Hematopoietic multipotent progenitor cell treated with erythropoietin and hydrocortisone succinate and interleukin-3 and kit ligand, for 8 days (in vitro differentiated cells): ENCODE measurements at places on chromosomes 6 and 20.

DNA sequence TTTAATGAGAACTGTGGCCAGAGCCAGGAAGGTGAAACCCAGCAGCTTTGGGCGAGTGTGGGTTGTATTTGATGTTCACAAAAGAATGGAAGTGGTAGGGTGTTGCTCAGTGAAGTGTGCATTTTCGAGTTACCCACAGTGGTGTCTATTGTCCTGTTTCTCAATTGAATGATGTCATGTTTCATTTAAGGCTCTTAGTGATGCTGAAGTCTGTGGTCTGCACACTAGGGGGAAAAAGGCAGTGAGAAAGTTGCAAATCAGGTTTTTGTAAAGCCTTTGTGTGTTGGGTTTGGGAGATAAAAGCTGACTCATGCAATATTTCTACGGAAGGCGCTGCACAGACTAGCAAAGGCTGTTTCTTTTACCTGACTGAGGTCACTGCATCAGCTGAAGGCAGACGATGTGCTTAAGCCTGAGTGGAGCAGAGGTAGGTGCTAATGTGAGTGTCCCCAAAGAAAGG lies 121.1 kb downstream of the PLEKHG1 start:
- DNase-seq = peak; percentile 13

- DNase-seq = no peak
These were observed 104.0 kb downstream of the TFAP2A start for GRCh38 chr6:10310826-10311225.

- no peak for DNase-seq
These were observed 109.2 kb downstream of the ARID1B start for GRCh38 chr6:156886409-156886808.

DNA sequence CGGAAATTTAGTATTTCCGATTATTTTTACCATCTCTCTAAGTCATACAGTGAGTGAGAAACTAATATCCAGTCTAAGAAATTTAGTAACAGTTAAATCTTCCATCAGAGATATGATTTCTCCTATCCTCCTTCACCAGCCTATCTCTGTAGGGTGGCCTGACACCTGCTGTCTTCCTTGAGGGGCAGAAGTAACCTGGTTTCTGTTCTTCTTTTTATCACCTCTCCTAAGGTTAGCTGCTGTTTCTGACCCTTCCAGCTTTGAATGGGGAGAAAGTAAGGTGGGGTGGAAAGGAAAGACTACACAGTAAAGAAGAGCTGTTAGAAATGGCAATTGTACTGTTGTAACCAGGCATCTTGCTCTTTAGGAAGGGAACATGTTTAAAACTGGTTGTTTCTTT lies 447.7 kb downstream of the PHF3 start:
- DNase-seq = no peak

DNA sequence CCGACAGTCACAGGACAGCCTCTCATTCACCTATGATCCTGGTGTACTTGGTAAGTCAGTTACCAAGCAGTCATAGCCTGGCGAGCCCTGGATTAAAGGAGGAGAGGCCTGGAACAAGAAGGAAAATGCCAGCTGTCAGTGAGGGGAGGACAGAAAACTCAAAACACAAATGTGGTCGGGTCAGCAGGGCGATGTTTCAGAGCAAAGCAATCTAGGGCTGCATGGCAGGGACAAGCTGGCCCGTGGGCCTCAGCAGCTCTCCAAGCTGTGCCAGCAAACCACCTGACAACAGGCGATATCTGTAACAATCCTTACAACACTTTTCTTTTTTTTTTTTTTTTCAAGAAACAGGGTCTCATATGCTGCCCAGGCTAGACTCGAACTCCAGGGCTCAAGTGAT lies 40.3 kb downstream of the MGME1 start:
- no peak for DNase-seq

- DNase-seq = no peak
These were observed 77.2 kb upstream of the BHLHE23 start for GRCh38 chr20:63083831-63084562.
